T-helper 17 cell (primary cell): ENCODE measurements at places on chromosomes 12 and 14.

GRCh38 chr12:124898923-124899294, 15.5 kb downstream of the UBC start:
- no peak for DNase-seq

DNA sequence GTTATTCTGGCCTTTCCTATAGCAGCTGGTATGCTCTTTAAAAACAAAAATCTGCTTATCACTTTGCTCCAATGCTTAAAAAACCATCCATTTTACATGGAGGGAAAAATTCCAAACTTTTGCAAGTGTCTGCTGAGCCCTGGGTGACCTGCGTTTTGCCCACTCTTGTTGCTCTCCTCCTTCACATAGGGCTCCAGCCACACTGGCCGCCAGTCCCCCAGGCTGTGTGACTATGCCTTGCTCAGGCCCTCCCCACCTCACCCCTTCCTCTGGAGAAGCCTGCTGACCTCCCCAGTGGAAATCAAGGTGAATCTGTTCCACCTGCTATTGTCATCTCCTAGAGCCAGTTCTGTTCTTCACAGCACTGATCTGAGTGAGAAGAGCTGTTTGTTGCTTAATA, 126.9 kb downstream of the SLC25A47 start:
- no peak for DNase-seq

GRCh38 chr12:72716221-72716620, 444.1 kb downstream of the TRHDE start:
- DNase-seq = no peak

GRCh38 chr14:104996032-104996431, 10.4 kb downstream of the CLBA1 start:
- no peak for DNase-seq

DNA sequence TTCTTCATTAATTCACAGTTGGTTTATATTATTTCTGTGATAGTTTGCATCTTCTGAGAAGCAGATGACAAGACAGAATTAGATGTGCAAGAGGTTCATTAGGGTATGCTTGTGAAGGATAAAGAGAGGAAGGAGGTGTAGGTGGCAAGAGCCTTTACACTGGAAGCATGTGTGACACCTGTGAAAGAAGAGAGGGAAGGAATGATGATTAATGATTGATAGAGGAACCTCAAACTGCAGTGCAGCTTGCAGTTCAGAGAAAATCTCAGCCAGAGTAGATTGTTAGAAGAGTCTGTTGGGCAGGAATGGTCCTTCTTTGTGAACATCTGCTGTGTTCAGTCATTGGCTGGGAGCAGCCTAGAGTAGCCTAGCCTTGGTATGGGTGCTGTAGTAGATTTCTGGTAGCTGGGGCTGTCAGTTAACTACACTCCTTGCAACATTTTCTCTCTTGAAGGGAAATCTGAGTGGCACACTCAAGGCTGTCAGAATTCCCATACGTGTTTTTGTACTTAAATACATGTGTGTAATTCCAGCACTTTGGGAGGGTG, 9.0 kb downstream of the RCOR1 start:
- DNase-seq = no peak

- DNase-seq = no peak
Observed at GRCh38 chr12:109645708-109646107, 67.9 kb upstream of the FAM222A start.

GRCh38 chr12:53231671-53231920, 413 bp downstream of the RARG start:
- DNase-seq = no peak

DNA sequence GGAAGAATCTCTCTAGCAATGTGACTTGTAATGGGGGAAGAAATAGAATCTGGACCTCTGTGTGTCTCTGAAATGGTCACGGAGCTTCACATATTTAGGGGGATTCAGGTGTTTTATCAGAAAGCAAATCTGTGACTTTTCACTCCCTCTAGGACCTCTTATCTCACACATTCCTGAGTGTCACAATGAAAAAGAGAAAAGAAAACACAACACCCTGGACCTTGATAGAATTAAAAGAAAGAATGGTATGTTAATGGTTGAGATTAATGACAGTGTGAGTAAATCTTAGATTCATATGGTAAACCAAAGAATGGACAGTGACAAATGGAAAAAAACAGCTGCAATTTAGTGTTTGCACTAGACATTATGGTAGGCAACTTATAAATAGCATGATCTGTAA, 68.5 kb downstream of the PKP2 start:
- DNase-seq = no peak

GRCh38 chr14:105092171-105093037, 27.2 kb upstream of the GPR132 start:
- DNase-seq = no peak

DNA sequence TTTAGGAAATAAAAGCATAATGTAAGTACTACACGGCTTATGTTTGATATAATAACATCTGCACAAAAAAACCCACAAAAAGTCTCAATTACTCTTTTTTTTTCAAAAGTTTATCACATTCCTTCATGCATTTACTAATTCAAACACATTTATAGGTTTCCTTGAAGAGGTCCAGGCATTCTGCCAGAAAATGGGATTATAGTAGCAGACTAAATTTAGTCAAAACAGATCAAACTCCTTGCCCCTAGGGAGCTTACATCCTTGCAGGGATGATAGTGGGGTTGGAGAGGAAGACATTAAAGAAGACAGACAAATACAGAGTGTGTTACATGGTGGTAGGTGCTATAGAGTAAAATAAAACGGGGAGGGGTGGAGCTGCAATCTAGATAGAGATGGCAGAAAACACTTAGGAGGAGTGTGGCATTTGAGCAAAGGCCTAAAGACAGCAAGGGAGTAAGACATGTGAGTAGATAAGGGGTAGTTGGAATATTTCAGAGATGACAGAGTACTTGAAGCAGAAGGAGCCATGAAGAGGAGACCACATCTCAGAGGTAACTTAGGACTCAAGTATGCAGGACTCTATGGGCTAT, 266.9 kb downstream of the PPFIA2 start:
- DNase-seq = no peak

DNA sequence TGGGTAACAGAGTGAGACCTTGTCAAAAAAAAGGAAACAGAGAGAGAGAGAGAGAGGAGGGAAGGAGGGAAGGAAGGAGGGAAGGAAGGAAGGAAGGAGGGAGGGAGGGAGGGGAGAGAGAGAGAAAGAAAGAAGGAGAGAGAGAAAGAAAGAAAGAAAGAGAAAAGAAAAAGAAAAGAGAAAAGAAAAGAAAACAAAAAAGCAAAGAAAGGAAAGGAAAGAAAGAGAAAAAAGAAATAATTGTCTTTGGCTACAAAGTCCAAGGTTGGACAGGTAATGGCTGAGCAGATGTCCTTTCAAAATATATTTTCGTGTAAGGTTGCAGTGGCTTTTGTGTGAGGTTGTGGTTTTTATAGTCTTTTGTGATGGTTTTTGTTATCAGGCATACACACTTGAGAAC, 21.6 kb upstream of the CCDC60 start:
- DNase-seq = no peak

DNA sequence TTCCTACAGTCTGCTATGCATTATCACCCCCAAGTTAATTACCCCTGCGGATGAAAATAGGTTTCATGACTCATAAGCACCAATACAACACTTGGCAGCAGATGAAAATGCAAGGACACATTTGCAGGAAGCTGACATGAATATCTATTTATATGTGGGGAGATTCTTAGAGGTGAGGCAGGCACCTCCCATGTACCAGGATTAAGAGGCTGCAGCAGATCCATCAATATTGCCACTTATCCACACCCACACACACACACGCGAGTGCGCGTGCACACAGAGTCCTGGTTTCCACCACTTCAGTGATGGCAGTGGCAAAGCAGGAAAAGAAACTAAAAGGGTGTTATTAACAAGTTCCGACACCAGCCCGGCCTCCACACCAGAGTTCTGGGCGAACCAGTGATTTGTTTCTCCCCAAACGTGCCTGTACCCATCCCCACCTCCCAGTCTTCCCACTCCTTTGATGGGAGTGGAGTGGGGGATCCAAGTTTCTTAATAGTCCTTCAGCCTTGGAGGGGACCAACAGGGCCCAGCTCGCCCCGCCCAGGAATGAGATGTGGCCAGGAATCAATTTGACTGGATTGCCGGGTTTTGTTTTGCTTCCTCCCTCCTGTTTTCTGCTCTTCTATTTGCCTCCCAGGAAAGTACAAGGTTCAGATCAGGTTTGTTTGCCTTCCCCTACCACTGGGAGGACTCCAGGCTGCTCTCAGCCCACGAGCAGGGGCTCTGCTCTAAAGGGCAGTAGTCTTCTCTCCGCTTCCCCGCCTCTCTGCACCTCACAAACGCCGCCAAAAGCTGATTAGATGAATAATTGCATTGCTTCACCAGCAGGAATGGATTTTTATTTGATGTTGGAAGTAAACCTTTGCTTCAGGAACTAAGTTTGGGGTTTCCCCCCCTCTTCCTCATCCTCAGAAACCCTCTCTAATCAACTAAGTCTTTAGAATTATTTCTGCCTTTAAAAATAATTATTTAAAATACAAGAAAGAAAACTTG, 5.2 kb downstream of the IRF2BPL start:
- no peak for DNase-seq

GRCh38 chr14:103949131-103949790, 6.9 kb upstream of the RD3L start:
- DNase-seq = no peak

DNA sequence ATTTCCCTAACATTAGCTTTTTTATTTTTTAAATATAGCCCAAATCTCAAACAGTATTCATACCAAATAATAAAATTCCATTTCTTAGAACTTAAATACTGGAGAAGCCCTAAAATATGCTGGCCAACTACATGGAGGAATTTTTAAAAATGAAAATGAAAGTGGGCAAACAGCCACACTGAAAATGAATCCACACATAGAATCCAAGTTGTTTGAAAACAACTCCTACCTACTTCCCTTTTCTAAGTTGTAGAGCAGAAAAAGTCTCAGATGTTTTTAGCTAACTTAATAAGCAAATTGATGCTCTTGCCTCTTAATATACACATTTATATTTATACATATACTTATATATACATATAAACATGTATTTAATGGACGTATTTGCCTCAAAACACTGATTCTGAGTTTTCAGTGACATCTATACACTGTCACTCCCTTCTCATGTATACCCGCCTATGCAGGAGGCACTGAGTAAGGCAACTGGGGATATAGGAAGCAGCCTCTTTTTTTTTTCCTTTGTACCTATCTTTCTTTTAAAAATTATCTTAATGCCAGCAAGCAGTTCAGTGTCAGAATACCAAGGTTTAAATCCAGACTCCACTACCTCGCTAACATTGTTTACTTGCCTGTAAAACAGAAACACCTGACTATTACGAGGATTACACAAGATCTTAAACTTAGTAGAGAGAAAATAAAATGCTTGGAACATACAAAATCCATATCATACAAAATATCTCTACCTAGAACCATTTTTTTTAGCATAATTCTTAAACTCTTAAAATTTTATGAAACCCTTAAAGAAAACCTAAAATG, 13.3 kb downstream of the DICER1 start:
- no peak for DNase-seq
